Astrocyte (in vitro differentiated cells and primary cell): ENCODE measurements at places on chromosomes 3 and 15. TPM values are rescaled to one million over a fixed set of nuclear protein-coding genes. Genes with fewer than 3 reads are reported as not detected.
A peak's percentile ranks its signal among the peaks of the same experiment; 100 is the strongest.

DNA sequence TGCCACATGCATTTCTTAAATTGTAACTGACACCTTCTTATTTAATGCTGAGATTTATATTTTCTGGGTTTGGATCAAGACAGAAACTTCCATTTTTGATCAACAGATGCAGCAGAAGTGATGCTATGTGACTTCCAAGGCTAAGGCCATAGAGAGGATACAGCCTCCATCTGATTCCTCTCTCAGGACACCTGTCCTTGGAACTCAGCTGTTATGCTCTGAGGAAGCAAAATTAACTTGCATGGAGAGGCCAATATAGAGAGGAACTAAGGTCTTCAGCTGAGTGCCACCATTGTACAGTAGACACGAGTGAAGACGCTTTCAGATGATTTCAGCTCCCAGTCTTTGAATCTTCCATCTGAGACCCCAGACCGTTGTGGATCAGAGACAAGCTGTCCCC, 296.9 kb upstream of the TBL1XR1 start:
- no peak for DNase-seq

- no peak for DNase-seq
Measured at GRCh38 chr3:56952061-56952460, 108.4 kb upstream of the SPATA12 start.

GRCh38 chr3:59935025-59935424, 885.2 kb upstream of the CFAP20DC start:
- DNase-seq, result no peak

KCNAB1 gene
- total RNA-seq, result 0.30 and 0.72 TPM in 2 replicates

- no peak for DNase-seq
Measured at GRCh38 chr3:189724356-189724755, 93.2 kb downstream of the TP63 start.

ATP13A5 gene
- not detected in 2 replicates for total RNA-seq

- DNase-seq, result peak; percentile 16
Measured at GRCh38 chr3:136078421-136079364, 113.2 kb downstream of the PPP2R3A start.

DNA sequence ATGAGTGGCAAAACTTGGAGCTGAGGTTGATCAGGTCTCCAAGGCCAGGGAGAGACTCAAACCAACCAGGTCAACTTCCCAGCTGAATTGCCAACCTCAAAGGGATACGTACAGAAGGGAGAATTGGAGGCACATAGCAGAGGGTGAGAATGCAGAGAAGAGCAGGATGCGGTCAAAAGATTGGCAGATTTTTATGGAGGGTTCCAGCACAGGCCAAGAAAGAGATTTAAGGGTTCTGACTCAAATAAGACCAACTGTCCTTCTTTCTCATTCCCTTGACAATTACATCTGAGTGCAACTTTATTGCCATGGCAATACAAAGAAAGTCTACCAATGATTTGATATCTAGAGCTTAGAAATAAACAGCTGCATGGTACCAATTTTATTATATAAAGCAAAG, 33.2 kb downstream of the SCG5 start:
- no peak for DNase-seq

SNX22 gene
- 0.19 and 0.27 TPM in 2 replicates for total RNA-seq

DNA sequence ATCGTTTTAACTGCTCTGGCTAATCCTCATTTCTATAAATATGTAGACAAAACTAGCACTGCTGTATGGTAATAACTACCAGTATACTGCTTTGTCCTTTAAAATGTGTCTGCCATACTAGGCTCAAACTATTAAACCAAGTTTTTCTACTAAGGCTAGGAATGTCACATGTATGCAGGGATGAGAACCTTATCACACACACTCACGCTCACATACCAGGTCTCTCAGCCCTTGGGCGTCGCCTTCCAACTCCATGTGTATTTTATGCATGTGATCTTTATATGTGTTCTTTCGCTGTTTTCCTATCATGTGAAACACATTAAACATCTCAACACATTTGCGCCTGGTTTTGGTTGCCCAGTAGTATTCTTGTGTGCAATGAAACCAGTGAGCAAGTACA, 32.6 kb downstream of the ATP2C1 start:
- no peak for DNase-seq

GRCh38 chr3:186960347-186960746, 30.0 kb downstream of the ST6GAL1 start:
- DNase-seq, result no peak

DNA sequence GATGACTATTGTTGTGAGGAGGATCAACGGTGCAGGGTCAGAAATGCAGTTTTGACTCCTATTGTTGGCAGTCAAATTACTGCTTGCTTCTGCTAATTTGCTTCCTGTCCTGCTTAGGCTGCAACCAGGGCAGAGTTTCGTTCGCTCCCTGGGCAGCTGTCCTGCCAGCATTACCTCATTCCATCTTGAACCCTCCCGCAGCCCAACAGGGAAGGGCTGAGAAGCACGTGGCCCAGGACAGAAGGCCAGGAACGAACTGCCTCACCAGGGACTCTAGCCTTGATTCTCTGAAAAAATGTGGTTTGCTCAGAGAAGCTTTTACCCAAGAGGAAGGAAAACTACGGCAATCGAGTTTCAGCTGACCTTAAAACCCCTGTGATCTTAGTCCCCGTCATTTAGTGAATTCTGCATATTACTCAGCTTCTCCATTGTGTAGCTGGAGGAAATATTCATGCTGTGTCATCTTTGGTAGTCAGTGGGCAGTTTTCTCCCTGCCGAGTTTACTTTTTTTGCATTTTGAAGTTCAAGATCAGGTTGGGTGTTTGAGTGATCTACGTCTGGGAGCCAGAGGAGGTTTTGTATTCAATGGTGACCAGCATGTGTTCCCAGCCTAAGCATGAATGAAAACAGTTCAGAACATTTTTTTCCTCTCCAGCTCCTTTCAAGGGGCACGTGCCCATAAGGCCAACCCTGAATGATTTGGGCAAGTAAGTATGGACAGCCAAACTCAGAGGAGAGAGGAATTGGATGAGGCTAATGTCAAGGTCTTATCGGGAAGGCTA, 23.0 kb downstream of the TLNRD1 start:
- DNase-seq, result peak; percentile 61

GRAMD1C gene
- 3.7 TPM in 2 replicates for total RNA-seq

SLC9C1 gene
- not detected in 2 replicates for total RNA-seq

ZNF717 gene
- 2.4 and 2.7 TPM in 2 replicates for total RNA-seq

DNA sequence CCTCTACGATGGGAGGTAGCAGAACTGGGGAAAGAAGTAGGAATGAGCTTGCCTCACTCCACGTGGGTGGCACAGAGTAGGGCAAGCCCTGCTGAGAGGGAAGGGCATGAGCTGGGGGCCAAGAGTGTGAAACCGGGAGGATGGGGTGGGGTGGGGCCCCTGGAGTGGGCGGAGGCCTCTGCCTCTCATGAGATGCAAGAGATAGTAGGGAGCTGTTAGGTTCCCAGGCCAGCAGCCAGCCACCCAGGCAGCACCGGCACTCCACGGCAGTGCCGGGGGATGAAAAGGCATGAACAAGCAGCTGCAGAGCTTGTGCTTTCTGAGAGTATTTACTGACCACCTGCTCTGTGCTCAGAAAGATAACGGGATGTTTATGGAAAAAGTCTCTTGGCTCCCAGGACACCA, 24.4 kb upstream of the PLA2G4E start:
- DNase-seq, result no peak

ZBTB47 gene
- total RNA-seq, result 9.3 and 10.2 TPM in 2 replicates

DNA sequence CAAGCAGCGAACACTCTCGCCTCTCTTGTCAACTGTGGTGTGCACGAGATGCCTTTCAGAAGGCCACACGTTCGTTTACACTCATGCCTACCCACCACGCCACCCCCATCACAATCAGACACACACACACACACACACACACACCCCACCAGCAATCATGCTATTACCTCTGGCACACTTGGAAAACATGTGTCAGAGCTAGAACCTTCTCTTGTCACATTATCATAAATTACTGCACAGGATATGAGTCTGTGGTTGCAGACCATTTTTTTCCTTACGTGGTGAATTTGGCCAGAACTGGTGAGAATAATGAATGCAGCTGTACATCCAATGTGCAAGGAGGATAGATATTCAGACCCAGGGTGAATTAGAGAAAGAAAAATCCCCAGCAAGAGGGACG, 52.4 kb downstream of the TRIM69 start:
- peak; percentile 10 for DNase-seq

- DNase-seq, result peak; percentile 3
Measured at GRCh38 chr3:129940086-129940485, 34.4 kb upstream of the TRH start.

- DNase-seq, result no peak
Measured at GRCh38 chr15:66753687-66754377, 51.8 kb downstream of the SMAD6 start.

- peak; percentile 14 for DNase-seq
Measured at GRCh38 chr3:115381573-115381912, 234.5 kb upstream of the ZBTB20 start.

GRCh38 chr3:139538733-139539132, 809 bp downstream of the RBP1 start:
- peak; percentile 80 for DNase-seq

SLC24A5 gene
- not detected in 2 replicates for total RNA-seq

- peak; percentile 25 for DNase-seq
Measured at GRCh38 chr15:85149465-85150129, 167.9 kb downstream of the PDE8A start.

IVD gene
- total RNA-seq, result 53.6 and 55.1 TPM in 2 replicates
